ENCODE measurements at places on chromosomes 7 and 10.
A peak's percentile ranks its signal among the peaks of the same experiment; 100 is the strongest.

DNA sequence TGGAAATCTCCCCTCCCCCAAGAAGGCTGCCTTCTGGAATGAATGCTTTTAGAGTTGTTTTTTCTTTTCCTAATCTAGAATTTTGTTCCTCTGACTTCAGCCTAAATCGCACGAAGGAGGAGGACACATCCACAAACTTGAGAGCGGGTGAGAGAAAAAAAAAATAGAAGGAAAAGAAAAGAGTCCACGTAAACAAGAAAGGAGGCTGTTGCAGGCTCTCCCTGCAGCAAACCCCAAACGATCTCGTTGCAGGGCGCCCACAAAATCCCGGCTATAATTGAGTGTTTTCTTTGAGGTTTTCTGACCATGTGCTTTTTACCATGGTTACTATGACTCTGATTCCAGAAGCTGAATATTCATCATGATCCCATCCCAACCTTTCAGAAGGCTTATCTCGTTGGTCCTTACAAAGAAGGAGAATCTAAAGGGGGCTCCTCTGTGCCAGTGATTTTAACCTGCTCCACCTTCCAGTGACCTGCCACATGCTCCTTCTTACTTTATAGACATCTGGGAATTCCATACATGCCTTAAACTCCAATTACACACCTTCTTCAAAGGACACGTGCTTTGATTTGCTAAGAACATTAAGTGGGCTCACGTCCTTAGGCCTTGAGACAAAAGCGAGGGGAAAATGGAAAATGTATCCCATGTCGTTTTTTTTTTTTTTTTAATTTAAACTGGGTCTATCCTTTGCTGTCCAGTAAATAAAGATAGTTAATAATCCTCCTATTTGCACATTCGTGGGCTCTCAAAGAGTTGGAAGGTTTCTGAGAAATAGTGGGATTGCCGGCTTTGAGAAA lies 5.8 kb downstream of the TWIST1 start:
- DNase-seq: no peak

DNA sequence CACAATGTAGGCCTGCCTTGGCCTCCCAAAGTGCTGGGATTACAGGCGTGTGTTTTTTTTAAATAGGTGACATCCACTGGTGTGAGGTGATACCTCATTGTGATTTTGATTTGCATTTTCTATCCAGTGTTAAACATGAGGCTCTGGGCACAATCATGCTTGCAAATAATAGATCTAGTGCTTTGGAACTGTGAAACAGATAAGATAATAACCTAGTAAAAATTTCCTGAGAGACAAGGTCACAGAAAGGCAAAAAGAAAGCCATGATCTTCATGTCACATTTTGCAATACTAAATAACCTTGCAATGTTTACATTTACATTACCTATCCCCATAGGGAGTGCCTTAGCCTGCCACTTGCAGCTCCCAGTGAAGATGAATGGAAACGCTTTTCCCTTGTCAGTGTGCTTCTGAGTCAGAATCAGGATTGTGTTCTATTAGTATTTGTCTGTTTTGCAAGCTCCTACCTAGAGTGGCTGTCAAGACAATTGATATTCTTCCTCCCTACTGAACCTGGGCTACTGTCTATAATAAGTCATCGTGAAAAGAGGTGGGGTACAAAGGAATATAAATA lies 256.5 kb downstream of the PHTF2 start:
- no peak for DNase-seq

- DNase-seq: no peak
These were observed 83.6 kb downstream of the MPP7 start for GRCh38 chr10:28219251-28219650.

GRCh38 chr7:128767475-128768110 lies 8.0 kb downstream of the OPN1SW start:
- DNase-seq: no peak

DNA sequence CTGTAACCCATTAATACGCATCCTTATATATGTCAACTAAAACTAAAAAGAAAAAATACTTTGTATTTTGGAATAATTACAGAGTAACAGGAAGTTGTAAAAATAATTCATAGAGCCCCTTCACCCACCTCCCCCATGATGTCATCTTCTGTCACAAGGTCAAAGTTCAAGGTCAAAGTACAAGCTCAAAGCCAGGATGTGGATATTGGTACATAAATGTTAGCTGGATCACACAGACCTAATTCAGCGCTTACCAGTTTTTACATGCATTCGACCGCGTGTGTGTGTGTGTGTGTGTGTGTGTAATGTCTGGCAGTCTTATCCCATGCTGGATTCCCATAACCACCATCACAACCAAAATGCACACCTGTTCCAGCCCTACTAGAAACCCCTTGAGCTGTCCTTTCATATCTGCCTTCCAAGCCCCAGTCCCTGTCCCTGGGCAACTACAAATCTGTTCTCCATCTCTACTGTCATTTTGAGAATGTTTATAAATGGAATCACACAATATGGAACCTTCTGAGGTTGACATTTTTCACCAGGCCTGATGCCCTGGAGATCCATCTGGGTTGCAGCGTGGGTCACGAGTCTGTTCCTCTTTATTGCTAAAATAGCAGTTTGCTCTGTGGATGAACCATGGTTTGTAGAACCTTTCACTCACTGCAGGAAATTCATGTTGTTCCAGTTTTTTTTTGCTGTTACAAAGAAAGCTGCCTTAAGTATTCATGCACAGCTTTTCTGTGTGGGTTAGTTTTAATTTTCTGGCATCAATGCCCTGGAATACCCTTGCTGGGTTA lies 153.6 kb upstream of the PITRM1 start:
- no peak for DNase-seq

DNA sequence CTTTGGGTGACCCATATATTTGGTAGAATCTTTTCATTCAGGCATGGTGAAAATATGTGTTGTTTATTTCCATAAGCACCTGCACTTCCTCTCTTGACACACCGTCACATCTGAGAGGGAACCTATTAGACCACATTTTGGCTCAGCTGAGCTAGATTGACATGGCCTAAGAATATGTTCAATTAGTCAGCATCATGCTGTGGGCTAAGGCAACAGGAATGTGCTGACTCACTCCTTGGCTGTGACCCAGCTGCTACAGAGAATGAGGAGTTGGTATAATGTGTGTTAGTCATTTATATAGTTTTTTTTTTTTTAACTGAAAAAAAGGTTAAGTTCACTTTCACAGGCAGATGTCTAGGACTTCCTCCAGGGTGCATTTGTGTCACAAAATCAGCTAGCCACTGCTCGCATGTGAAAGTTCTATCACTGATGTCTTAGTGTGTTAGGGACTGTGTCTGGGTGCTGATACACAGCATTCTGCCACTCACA lies 180.6 kb downstream of the SEMA3E start:
- peak; percentile 17 for DNase-seq

DNA sequence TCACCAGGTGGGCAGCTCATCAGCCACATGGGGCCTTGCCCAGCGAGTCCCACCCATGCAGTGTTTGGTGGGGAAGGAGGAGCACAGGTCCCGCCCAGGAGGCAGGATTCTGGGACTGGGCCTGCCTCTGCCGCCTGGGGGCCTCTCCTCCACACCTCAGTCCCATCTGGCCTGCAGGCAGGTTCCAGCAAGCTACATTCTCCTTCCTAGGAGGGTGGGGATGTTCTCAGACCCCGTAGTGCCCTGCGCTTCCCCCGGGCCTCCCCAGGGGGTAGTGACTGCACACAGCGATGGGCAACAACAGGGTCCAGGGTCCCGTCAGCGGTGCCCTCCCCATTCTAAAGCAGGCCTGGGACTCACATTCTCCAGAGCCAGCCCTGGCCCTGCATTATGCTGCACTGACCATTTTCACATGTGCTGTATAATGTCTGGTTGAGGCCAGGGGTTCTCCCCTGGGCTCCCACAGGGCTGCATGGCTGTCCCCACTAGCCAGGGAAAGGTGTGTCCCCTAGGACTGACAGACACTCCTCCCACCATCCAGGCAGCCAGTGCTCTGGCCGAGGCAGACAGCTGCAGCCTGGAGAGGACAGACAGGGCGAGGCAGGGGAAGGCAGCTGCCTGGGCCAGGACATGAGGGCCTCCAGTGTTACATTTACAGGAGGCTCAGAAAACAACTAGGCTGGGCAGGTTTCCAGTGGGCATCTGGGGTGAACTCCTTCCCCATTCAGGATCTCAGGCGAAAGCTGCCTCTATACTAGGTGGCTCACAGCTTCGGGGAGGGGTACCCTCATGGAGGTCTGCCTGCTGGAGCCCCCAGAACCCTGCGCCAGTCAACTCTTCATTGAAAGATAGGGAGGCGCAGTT lies 9.3 kb downstream of the RASGEF1A start:
- no peak for DNase-seq

DNA sequence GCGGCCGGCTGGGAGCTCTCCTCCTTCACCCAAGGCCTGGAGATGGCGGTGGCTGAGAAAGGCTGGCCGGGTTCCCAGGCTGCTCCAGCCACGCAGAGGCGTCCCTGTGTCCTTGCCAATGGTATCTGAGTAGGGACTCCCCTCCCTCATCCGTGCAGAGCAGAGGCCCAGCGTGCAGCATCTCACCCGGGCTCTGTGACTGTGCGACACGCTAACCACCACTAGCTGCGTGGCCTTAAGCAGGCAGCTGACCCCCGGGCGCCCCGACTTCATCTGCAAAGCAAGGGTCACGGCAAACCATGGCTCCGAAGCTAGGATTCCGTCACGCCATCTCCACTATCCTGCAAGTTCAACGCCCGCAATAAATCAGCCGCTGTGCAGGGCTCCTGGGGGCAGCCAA lies 47.2 kb upstream of the TNRC18 start:
- no peak for DNase-seq

DNA sequence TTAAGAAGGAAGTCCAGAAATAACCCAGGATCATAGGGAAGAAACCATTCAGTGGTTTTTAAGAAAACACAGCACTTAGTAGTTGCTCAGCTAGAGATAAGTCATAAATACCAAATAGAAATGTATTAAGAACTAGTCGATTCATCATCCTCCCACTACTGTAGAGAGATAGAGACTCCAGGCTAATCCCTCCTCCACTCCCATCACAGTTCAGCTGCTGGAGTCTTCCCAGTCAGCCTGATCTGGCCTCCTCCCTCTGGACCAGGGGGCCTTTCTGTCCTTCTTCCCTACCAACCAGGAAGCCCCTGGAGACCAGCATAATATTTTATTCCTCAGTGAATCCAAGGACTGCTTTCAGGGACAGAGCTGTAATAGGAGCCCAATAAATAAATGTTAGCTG lies 294.1 kb upstream of the YAE1 start:
- no peak for DNase-seq

DNA sequence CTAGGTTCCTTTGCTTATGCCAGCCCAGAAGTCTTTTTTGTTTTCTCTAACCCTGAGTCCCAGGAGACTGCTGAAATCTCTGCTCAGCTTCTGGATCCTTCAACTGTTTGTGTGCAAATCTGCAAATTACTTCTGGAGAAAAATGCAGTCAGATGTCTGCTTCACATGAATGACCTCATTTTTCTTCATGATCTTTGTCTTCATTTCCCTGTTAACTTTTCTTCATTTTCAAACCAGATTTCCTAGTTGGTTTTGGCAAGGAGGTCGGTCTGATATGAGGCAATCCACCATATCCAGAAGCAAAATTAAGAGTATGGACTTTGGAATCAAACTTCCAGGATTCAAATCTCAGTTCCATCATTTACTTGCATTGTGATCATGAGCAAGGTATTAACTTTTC lies 66.8 kb downstream of the ZNF503 start:
- no peak for DNase-seq

DNA sequence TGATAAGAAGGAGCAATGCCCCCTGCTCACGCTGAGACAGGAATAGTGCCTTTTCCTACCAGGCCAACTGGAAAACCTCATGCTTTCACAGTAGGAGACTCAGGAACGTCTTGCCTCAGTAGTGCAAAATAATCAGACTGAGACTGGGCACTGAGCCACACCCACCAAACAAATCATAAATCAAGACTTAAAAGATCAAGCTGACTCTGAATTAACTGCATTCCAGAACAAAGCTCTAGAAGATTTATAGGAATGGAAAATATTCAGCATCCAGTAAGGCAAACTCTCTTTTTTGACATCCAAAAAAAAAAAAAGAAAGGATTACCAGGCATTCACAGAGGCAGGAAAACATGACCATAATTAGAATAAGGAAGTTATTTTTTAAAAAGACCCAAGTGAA lies 30.5 kb upstream of the SLC18A3 start:
- no peak for DNase-seq

GRCh38 chr10:60820093-60820754 lies 41.9 kb downstream of the CDK1 start:
- no peak for DNase-seq

GRCh38 chr7:50355817-50356178 lies 51.3 kb downstream of the IKZF1 start:
- DNase-seq: no peak

DNA sequence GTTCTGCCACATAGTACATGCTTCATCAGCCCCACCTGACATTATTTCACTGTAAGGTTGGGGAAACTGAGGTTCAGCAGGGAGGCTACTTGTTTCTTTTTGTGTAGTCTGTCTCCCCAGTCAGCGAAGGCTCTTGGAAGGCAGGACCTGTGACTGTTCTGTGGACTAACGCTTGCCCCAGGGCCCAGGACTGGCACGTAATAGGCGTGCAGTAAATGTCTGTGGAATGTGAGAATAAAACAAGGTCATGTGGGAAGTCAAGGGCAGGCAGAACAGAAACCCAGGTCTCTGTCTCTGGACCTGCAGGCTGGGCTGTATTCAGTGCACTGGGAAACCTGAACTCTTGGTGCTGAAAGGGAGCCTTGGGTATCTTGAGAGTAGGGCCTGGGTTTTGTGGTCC lies 168.7 kb downstream of the RPS24 start:
- no peak for DNase-seq

- DNase-seq: no peak
These were observed 1.0 kb upstream of the GNA12 start for GRCh38 chr7:2845034-2845592.

DNA sequence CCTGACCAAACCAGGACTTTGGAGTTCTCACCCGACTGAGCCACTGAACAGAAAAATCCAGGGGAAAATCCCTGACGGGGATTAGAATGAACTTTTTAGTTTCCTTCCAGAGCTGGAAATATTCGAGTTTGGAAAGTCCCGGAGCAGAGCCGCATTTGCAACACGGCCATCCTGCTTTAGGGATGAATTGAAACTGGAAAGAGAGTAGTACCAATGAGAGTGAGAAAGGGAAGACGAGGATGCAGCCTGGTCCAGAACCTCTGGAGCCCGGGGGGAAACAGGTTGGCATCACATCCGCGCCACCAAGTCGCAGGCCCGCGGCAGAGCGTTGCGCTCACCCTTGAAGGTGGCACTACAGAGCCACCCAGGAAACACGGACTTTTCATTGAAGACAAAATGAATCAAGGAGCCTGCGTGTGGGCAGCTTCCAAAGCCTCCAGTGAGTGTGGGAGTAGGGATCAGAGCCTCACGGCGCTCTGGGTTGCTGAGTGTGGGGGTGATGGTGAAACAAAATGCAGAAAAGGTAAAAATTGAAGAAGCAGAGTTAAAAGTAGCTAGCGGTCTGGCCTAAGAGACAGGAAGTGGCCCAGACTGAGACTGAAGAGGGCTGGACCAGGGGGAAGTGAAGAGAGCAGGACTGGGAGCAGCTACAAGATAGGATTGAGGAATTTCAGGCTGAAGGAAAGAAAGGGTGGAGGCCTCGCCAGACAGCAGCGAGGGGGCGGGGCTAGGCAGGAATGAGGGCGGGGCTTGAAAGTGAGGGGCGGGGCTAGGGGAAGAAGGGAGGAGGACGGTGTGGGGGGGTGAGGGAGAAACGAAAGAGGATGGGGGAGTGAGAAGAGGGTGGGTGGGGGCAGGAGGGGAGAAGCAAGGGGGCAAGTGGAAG lies 1.8 kb downstream of the SMURF1 start:
- DNase-seq: no peak

Data from GM12891 (cell line).